NB4 (cell line): ENCODE measurements at places on chromosomes 4 and X.
A peak's percentile ranks its signal among the peaks of the same experiment; 100 is the strongest.

DNA sequence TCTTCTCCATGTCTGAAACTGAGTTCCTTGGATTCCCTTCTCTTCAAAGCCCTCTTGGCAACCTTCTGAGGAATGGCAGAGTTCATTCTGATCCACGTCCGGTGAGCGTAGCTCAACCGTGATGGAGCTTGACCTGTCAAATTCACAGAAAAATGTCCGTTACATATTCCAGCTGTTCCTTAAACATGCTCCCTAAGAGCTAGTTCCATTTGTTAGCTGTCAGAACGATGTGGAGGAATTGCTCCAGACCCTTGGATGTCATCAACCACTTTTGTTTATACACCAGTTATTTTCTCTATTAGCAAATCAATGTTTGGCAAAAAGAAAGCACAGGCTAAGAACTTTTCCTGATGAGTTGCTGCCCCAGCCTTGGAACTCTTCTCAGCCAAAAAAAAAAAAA lies 50.1 kb downstream of the NHS start:
- no peak for DNase-seq

GRCh38 chrX:71650333-71650969 lies 16.9 kb upstream of the LOC101059915 start:
- peak; percentile 56 for DNase-seq

- no peak for DNase-seq
Observed at GRCh38 chrX:20498851-20499635, 232.3 kb upstream of the RPS6KA3 start.

- no peak for DNase-seq
Observed at GRCh38 chr4:14867847-14868246, 134.4 kb upstream of the CPEB2 start.

GRCh38 chrX:11766487-11766886 lies 8.4 kb downstream of the MSL3 start:
- no peak for DNase-seq

- peak; percentile 88 for DNase-seq
Observed at GRCh38 chr4:38069271-38069760, 109.1 kb downstream of the PTTG2 start.

- no peak for DNase-seq
Observed at GRCh38 chr4:78325271-78326157, 226.1 kb upstream of the ANXA3 start.

DNA sequence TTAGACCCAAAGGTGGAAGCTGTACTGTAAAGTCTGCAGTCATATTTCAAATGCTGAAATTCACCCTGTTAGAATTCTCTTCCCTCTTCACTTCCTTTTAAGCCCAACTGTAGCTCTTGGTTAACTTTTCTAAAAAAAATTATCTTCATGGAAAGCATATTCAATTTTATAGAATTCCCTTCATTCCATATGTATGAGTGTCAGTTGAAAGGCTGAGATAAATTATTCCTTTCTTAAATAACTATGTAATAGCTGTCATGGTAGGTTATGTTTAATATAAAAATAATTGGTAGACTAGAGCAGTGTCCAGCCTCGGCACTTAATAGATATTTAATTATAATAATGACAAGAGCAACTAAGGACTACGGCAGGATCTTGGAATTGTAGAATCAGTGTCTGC lies 16.8 kb upstream of the ARSH start:
- DNase-seq = no peak

GRCh38 chr4:38154252-38154651 lies 194.1 kb downstream of the PTTG2 start:
- DNase-seq = no peak

DNA sequence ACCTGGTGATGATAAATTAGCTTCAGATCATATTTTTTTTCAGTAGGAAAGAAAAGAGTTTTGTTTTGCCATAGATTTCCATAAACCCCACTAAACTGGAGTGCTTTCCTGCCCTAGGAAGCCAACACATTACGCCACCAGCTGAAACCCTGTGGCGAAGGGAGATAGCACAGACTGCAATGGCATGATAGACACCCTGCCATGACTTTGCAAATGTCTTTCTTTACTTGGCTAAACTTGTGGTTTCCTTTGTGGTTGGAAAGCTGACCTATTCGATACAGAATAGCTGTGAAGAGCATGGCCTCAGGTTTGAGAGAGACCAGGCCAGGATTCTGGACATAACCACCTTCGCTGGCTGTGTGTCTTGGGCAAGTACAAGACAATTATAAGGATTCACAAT lies 19.1 kb downstream of the MFAP3L start:
- peak; percentile 87 for DNase-seq

DNA sequence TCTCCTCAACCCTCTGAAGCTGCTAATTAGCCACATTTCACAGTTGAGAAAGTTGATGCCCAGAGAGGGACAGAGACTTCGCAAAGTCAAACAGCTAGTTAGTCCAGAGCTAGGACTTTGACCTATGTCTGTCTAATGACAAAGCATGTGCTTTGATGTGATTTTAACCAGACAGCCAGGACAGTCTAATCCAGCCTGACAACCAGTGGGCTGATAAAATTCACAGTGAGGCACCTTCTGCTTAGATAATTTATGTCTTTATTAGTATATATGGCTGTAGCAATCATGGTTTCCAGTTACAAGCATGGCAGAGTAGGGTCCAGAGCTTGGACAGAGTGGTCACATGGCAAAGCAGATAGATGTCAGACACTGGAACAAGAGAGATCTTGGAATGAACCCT lies 133.6 kb upstream of the C1QTNF7 start:
- no peak for DNase-seq

DNA sequence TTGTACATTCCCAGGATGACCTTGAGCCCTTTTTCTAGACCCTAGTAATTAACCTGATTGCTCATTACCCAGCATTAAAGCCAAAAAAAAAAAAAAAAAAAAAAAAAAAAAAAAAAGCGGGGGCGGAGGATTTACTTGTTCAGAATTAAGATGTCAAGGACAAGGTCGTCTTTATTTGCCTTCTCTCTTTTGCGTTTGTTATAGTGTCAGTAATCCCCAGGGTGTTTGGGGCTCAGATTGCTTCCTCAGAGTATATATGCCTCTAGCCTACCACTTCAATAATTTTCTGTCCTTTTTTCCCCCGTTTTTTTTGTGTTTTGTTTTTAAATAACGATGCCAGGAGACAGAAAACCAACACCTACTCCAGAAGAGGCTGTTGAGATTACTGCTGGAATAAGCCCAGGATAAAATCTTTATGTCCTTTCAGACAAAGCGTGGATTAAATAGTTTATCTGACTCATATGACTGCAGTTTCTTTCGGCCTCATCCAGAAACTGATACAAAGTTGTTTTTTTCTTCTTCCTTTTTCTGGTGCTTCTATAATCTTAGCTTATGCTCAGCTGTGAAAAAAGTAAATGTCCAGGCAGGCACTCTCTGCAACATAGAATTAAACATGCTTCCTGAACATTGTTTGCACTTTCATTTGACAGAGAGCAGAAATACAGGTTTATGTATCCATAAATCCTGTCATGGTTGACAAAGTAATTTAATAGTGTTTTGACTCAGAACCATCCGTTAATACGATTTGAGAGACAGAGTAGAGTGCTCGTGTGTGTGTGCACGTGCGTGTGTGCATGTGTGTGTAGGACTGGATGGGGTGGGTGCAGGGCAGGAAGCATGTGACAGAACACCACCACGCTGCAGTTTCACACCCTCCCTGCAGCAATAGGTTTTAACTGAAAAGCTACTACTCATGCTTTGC lies 138.6 kb downstream of the AFF1 start:
- DNase-seq = no peak

DNA sequence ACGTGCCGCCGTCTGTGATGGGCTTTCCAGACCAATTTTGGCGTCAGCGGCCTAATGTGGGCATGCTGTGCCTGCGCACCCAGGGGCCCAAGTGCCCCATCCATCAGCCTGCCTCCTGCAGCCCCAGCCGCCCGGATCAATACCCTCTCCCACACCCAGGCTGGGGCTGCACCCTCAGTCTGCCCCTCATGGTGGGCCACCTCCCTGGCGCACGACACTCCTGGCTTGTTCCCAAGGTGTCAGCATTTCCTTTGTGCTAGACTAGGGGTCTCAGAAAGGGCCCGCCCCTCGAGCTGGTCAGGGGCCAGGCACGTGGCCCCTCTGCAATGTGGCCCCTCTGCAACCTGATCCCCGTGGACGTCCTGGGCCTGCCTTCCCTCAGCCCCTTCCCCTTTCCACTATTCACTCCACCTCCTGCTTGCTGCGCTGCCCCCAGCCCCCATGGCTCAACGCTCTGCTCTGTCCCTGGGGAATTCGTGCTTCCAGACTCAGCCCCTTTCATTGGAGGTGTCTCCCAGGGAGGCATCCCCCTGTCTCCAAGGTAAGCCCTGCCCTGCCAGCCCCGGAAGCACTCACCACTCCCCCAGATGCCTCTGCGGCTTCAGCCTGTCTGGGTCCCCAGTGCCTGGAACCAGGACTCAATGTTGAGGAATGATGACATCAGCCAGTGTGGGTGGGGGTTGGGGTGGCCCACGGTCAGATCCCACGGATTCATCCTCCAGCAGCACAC lies 130.8 kb downstream of the HMX1 start:
- no peak for DNase-seq

GRCh38 chr4:70842761-70843435 lies 3.2 kb upstream of the GRSF1 start:
- no peak for DNase-seq

- DNase-seq = no peak
Observed at GRCh38 chr4:180465364-180465763, 1777.8 kb upstream of the TENM3 start.

- DNase-seq = no peak
Observed at GRCh38 chr4:70721747-70722146, at the start of gene RUFY3. Gene RUFY3 (plus strand): TSS chr4:70721964. CDS start chr4:70722574, 610 bp downstream.

DNA sequence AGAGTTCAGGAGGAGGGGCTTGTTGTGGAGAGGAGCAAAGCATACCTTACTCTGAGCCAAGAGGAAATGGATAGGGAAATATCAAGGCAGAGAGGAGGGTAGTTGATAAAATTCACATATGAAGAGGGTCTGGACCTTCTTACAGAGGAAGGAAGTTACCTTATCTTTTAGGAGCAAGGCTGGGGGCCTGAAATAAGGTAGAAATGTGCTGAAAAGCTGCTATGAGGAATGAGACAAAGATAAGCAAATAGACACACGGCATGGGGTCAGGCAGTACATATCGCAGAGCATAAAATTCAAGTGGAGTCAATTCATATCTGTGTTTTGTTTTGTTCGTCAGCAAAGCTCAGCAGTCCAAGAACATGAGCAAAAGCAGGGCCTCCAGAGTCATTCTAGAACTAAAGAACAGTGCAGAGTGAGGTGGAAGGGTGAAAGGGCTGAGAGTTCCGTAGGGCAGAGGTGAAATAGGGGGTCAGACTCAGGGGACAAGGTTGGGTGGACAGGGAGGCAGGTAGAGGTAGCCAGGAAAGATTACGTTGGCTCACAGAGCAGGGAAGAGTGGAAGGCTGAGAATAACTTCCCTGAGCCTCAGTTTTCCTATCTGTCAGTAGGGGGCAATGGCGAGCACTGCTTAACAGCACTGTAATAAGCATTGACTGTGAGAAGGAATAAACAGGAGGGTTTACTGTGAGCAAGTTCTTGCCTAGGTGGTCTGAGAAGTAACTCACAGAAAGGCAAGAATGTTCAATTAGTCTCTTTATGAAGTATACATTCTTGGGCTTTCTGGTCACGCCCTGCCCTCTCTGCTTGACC lies 9.2 kb downstream of the VSIG4 start:
- peak; percentile 72 for DNase-seq

DNA sequence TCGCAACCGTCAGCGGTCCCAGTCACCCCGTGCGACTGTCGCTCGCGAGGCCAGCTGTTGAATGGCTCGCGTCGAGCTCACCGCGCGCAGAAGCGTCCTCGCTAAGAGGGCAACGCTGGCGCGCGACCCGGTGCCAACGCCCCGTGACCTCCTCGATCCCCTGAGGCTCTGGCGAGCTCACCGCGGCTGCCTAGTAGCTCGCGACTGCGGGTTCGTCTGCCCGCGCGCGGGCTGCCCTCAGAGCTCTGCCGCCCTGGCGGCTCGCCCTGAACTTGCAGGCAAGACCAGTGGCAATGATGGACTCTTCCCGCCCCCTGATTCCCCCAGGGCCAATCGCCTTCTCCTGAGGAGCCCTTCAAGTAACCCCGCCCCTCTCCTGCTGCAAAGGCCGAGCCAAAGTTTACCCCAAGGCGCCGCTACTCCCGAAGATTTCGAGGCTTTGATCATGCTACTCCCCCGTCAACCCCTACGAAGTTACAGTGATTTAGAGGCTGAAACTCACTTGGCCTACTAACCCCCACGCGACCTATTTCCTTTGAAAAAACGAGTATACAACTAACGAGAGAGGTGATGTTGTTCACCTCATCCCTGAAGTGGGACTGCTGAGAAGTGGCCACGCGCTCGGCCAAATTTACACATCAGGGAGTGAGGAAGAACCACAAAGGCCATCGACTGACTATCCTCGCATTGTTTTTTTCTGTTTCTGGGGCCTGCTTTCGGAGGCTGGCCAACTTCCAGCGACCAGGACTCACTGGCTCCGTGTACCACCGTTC lies 37.5 kb downstream of the PGRMC1 start:
- DNase-seq = no peak

GRCh38 chr4:40053161-40053560 lies 3.5 kb upstream of the N4BP2 start:
- DNase-seq = no peak

DNA sequence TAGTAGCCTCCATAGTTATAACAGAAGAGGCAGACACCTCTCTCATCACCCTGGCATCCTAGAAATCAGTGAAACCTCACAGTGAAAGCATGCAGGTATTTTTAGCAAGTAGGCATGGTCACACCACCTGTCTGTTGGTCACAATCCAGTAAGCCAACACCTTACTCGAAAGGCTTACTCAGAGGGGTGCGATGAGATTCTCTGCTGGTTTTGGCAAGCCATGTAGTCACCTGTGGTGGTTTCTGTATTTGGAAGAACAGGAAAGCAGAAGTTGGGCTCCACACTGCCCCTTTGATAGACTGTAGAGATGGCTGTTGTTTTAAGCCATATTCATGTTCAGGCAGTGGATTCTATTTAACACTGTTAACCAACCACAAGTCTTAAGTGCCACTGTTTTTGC lies 134.7 kb downstream of the DCLK2 start:
- no peak for DNase-seq

DNA sequence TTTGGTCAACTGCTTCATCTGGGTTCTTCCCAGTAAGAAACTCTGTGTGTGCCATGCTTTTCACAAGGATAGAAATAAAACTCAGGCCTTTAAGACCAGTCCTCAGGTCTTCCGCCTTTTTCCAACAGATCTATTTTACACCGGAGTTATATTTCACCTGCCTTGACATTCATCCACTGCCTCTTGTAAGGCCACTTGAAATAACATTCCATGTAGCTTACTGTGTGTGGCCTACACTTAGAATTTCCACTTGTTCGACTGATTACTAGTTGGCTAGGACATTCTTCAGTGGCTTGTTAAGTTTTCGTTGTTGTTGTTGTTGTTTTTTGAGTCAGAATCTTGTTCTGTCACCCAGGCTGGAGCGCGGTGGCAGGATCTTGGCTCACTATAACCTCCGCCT lies 92.8 kb upstream of the UNC5C start:
- DNase-seq = no peak

GRCh38 chr4:174517502-174518445 lies 4.5 kb downstream of the HPGD start:
- DNase-seq = no peak

- peak; percentile 32 for DNase-seq
Observed at GRCh38 chr4:25160714-25161592, 704 bp upstream of the SEPSECS start.

DNA sequence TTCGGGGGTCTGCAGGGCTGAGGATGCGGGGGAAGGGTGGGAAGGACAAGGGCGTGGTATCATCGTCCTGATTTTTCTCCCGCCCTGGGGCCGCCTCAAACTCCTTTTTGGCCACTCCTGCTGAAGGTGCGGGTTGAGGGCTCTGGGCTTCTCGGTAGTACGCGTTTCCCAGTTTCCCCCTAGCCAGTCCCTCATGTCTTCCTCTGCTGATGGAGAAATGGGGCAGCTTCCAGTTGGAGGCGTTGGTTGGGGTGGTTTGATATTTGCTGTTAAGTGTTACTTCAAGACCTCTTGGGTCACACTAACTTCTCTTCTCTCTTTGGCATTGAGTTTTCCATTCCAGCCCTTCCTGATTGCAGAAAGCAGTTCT lies 482 bp downstream of the GSTCD start:
- DNase-seq = peak; percentile 57
